Putamen (tissue), 1 donor: ENCODE measurements at places on chromosomes 3 and 15.
A peak's percentile ranks its signal among the peaks of the same experiment; 100 is the strongest.

DNA sequence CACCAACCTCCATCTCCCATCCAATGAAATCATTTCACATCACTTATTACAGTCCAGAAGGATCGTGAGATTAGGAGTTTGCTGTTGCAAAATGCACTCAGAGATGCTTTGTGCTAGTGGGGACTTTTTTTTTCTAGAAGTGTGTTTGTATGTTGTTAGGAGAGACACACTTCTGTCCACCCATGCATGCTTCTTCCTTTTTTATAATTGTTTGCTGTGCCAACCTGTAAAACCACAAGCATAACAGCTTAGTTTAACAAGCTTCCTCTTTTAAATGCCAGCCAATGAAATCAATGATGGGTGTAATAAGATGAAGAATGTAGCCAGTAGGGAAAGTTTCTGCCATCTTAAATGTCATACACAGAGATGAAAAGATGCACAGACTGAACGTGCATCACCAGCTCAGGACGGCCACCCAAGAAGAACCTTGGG is 305.6 kb upstream of the STT3B start:
- DNase-seq: no peak

- DNase-seq: peak; percentile 65
Measured at GRCh38 chr3:112519424-112520001, 20.2 kb upstream of the BTLA start.

- no peak for DNase-seq
Measured at GRCh38 chr3:12632523-12632922, 31.4 kb downstream of the RAF1 start.

- no peak for DNase-seq
Measured at GRCh38 chr15:59543721-59544547, 67.6 kb upstream of the GCNT3 start.

- DNase-seq: no peak
Measured at GRCh38 chr15:46616033-46616432, 981.2 kb downstream of the SQOR start.

DNA sequence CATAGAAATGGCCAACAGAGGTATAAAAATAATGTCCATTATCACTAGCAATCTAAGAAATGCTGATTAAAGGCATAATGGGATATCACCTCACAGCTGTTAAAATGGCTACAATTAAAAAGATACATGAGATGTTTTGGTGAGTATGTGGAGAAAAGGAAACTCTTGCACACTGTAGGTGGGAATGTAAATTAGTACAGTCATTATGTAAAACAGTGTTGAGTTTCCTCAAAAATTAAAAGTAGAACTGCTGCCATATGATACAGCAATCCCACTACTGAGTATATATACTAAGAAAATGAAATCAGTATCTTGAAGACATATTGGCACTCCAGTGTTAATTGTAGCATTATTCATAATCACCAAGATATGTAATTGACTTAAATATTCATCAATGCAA is 982.2 kb upstream of the EPHA6 start:
- no peak for DNase-seq

- DNase-seq: no peak
Measured at GRCh38 chr3:39327053-39327745, 2.3 kb upstream of the CCR8 start.

DNA sequence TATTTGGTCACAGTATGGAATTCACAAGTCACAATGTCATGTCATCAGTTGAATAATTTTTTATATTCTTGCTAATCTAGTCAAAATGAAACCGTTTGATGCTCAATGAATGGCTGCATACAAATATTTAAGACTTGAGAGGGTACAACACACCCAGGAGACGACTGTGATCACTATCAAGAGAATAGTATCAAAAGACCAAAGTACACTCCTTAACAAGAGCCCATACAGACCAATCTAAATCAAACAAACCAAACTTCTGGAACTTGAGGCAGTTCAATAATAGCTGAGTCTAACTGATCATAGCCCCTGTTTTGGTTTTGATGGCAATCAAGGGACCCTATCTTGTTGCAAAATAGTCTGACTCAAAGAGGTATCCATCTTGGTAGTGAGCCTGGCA is 265.1 kb downstream of the THSD4 start:
- DNase-seq: no peak

- no peak for DNase-seq
Measured at GRCh38 chr3:190644035-190644434, 130.2 kb downstream of the IL1RAP start.

- no peak for DNase-seq
Measured at GRCh38 chr3:17182166-17182565, 297.4 kb downstream of the PLCL2 start.

GRCh38 chr3:134189849-134190248 is 60.8 kb downstream of the RYK start:
- no peak for DNase-seq

DNA sequence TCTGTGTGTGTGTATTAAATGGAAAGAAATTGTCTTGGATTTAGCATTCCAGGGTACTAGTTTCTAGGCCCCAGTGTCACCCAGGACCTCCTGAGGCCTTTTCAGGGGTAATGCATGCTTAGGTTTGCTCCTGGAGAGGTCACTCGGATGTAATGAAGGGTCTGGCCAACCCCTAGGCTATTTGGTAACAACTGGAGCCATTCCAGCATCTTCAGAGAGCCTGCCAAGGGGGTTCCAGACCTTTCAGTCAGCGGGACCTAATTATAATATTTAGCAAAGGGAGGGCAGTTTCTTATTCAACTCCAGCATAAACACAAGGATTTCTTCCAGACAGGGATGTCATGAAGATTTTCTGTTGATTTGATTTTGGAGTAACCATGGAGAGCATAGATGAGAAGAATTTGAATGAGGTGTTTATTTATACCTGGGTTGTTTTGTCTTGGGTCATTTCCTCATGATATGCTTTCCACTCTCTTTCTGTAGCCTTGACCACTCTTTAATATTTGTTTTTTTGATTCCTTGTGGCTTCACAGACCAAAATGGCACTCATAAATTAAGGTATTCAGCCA is 17.4 kb downstream of the KAT2B start:
- no peak for DNase-seq

DNA sequence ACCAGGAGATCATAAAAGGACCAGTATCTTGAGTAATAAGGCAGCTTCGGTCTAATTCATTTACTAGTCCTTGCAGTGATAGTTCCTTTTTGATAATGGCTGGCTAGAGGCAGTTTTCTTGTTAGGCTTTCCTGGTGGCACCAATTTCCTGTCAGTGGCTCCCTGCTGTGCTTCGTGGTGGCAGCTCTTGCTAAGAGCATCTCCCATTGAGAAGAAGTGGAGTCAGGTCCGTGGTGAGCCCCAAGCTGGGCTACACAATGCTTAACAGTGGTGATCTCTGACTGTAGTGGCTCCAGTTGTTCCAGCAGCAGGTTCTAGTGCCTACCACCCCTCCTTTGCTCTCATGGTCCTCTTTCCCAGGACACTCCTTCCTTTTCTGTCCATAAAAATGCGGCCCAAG is 111.2 kb downstream of the RAP2B start:
- DNase-seq: no peak

DNA sequence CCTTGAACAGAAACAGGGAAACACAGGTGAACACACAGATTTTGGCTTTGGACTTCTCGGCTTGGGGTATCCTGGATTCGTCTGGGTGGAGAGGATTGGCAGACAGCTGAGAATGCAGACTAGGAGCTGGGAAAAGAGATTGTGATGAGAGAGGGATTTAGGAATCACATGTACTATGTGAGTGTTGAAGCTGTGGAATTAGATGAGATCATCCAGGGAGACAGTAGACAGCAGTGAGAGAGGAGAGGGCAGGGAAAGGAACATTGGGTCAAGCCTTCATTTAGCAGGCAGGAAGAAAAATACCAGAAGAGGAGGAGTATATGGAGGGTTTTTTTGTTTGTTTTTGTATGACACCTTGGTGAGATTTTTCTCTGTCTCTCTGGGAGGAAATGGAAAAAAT is 262.1 kb upstream of the TBL1XR1 start:
- DNase-seq: no peak

DNA sequence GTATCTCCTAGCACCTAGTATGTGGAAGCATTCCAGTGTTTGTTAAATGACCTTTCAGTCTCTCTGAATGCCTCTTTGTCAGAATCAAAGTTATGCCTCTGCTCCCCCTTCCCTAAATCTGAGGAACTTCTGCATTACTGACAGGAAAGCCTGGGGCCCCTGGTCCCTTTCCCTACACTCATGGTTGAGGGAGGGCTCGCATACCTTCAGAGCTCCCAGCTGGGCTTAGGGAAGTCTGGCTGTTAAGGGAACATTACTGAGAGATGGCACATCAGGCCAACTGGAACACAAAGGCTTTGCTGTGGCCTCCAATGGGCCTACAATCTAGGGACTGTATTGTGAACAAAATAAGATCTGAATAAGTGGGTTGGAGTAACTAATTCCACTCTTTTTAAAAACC is 10.3 kb downstream of the PKM start:
- no peak for DNase-seq

DNA sequence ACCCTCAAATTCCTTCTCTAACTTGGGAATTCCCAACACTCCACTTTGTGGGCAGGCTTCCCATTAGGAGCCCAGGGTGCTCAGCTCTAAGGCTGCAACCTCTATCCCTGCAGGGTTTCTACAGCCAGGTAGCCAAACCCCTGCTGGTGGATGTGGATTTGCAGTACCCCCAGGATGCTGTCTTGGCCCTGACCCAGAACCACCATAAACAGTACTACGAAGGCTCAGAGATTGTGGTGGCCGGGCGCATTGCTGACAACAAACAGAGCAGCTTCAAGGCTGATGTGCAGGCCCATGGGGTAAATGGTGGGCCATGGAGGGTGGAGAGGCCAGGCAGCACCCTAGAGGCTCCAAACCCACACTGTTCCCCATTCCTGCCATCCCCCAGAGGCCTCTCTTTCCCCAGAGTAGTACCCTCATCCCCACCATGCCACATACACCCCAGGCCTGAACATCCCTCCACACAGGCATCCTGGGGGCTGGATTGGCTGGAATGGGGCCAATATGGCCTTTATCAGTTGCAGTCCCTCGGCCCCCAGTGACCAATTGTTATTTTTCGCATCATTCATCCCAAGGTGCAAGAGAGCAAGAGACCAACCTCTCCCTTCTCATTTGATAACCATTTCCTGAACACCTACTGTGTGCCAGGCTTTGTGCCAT is 7.7 kb downstream of the ITIH1 start:
- no peak for DNase-seq

DNA sequence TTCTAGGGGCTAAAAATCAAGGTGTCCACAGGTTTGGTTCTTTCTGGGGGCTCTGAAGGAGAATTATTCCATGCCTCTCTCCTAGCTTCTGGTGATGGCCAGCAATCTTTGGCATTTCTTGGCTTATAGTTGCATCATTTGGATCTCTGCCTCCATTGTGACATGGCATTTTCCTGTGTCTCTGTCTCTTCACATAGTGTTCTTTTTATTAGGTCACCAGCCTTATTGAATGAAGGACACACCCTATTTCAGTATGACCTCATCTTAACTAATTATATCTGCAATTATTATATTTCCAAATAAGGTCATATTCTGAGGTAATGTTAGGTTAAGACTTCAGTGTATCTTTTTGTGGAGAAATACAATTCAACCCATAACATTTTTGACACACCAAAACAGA is 3.2 kb upstream of the GBE1 start:
- no peak for DNase-seq
